ENCODE measurements at places on chromosomes 3 and 15.
A peak's percentile ranks its signal among the peaks of the same experiment; 100 is the strongest.

GRCh38 chr3:190676481-190676880 lies 162.6 kb downstream of the IL1RAP start:
- no peak for DNase-seq

- no peak for DNase-seq
Measured at GRCh38 chr3:141926929-141927328, 50.5 kb downstream of the ATP1B3 start.

DNA sequence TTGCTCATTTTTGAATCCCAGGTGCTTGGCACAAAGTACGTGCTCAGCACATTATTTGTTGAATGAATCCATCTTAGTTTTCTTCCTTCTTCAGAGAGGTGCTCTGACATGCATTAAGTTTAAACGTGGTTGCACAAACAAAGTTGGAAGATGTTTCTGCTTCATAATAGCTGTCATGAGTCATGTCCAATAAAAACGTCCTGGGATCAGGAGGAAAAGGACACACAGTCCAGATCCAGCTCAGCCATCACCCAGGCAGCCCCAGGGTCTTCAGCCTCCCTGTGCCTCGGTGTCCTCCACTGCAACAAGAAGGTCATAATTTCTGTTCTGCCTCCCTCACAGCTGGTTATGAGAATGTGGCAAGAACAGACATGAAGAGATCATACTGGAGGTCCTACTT lies 55.4 kb downstream of the CCNL1 start:
- DNase-seq, result no peak

DNA sequence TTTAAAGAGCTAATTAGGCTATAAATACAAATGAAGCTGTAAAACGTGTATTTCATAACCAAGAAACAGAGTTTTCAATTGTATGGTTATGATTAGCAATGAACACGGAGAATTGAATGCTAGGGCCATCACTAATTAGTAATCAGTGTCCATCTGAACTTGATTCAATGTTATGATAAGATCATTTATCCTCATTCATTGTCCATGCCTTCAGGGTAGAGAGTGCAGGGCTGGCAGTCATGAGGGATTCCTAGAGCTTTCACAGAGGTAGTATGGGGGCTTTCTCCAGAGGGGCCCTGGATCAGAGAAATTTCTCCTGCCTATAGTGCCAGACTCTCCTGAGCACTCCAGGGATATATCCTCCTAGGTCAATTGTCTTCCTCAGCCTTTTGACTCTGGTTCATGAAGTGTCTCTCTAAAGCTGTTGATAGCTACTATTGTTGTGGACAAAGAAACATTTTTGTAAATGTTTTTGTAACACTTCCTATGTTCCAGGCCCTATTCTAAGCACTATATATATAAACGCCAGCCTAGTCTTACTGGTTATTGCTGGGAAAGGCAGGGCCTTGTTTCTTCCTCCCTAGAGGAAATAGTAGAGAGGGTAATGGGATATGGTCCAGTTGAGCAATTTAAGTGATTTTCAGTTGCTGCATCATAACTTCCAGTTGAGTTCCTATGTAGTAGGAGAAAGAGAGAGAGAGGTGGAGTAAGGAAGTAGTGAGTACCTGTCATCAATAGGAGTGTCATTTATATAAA lies 249.0 kb downstream of the NFKBIZ start:
- DNase-seq, result no peak

- DNase-seq, result no peak
Measured at GRCh38 chr3:139454346-139454745, 22.0 kb downstream of the RBP2 start.

DNA sequence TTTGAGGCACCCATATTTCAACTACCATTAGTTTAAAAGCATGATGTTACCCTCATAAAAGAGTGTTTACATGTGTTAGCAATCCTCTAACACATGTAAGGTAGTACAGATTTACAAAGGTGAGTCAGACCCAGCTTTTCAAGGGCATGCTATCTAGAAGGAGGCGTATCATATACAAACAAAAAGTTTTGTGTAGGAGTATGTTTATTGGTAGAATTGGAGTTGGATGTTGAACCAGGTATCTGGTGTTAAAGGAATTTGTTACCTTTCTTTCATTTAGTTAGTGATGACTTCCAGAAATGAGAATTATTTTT lies 2.4 kb downstream of the HACD3 start:
- DNase-seq, result no peak

- DNase-seq, result no peak
Measured at GRCh38 chr3:64748244-64748904, 60.6 kb upstream of the ADAMTS9 start.

GRCh38 chr15:73568564-73569280 lies 64.5 kb downstream of the NPTN start:
- DNase-seq, result no peak

GRCh38 chr15:36400936-36401585 lies 178.4 kb upstream of the CDIN1 start:
- DNase-seq, result no peak

DNA sequence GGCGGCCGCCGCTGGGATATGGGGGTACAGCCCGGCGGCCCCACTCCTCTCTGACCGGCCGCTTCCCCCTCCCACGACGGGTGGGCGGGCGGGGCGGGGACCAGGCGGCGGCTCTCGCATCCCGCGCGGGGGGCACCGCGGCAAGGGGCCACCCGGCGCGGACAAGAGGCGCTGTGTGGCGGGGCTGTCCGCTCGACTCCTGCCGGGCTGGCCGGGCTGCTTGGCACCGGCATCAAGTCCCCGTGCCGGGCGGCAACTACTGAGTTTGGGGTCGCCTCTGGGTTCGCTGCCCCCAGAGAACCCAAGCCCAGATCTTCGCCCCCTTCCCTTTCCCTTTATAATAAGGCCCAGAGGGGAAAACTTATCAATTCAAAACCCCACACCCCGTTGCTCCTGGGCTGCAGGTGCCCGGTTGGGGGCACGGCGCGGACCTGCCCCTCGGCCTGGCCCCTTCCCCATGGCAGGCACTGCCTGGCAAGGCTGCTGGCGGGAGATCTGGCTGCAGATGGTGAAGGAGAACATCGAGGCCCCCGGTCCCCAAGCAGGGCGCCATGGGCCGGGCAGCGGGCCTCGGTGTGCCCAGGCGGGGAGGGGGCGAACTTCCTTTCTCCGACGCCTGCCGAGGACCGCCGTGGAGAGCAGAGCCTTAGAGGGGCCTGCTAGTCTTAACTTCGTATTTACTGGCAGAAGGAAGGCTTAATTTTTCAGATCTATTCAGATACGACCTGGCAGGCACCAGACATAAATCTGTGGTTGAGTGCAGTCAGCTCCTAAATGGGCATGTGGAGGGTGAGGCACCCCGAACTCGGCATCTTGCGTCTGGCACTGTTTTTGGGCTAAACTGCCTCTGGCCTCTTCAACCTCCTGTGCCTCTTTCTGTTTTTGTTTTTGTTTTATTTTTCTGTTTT lies 911 bp downstream of the APBA2 start:
- no peak for DNase-seq

- no peak for DNase-seq
Measured at GRCh38 chr15:64155802-64156651, 4.5 kb downstream of the SNX22 start.

GRCh38 chr3:107925851-107926250 lies 165.0 kb downstream of the CD47 start:
- no peak for DNase-seq

DNA sequence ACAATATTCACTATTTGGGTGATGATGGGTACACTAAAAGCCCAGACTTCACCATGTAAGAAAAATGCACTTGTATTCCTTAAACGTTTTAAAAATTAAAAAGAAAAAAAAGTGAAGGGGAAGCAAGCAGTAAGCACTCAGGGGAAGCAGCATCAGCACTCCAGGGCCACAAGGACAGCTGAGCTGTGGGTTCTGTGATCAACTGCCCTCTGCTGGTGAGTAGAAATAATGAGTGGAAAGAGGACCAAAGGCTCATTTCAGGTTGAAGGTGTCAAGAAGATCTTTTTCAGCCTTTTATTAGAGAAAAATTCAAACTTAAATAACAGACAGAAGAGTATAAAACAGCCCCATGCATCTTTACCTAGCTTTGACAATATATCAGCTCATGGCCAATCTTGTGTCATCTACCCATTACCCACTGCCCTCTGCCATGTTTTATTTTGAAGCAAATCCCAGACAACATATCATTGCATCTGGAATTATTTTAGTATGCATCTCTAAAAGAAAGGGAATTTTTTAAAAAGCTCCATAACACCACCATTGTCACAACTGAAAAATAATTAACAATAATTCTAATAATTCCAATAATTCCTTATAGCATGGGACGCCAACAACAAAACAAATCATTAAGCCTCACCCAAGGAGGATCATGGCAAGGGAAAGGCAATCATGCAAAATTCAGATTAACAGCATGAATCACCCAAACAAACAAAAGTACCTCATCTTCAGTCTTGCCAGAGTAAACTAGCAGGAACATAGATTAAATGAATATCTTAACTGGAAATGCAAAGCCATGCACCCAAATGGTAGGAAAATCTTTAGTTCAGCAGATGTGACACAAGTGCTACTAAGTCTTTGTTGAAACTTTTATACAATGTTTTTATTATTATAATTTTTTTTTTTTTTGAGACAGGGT lies 42.5 kb downstream of the TAMM41 start:
- peak; percentile 19 for DNase-seq

DNA sequence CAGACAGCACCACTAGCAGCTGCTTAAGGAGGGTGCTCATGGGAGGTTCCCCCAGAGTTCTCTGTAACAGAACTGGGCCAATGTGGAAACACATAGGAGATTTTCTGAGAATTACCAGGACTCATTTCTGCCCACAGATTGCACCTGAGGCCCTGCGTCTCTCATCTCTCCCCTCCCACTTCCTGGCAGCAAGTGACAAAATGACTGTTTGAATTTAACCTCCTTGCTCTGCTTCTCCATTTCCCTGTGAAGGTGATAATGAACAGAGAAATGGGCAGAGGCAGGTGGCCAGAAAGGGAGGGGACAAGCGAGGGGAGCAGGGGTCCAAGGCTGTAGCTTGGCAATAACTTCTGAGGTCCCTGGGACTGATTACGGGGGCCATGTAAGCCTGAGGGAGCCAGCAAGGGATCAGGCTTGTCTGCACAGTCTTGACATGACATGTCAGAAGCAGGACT lies 8.0 kb downstream of the EPHB1 start:
- DNase-seq, result no peak

DNA sequence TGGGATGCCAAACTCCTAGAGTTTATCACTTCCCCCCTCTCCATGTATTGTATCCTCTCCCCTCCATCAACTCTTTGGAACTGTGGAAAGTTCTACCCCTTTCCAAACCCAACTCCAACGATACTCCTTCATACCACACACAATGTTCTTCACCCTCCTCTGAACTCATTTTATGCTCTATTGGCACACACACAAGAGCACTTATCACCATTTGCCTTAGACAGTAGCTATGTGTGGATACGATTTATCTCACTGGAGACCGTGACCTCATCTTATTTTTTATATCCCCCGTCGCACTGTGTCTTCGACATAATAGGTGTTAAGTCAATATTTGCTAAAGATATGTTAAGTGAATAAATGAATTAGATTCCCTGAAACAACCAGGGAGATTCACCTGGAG lies 316.5 kb upstream of the PROK2 start:
- no peak for DNase-seq

DNA sequence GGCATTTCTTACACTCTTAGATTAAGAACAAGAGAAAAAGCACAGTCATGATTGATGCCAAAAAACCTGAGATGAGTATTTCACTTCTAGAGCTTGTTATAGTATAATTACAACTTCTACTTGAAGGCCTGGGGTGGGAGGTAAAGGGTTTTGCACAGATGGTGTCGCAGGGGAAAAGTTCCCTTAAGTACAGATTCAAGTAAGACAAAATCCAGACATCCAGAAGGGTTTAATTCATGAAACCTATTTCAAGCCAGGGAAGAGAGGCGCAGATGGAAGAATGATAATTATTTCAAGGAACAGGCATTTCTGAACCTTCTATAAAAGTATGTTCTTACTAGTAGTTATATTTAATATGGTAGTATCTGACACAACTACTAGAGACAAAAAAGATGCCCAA lies 70.6 kb downstream of the TM4SF4 start:
- no peak for DNase-seq

DNA sequence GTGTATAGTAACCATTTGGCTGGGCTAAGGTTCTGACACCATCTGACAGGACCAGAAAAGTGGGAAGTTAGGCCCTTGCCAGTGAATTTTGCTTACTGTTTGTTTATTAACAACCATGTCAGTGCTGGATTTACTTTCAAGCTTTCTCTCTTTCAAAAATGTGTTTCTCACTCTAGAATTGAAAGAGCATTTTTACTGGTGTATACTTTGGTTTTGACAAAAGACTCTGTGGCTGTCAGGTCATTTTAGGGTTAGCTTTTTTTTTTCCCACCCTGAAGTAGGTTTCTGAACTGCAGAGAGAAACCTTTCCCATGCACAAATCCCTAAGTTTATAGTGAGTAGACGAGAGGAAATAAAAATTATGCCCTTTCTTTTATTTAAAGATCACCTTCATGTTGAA lies 230.0 kb upstream of the TBC1D5 start:
- no peak for DNase-seq

- peak; percentile 67 for DNase-seq
Measured at GRCh38 chr3:189132231-189132671, 39.5 kb upstream of the TPRG1 start.

DNA sequence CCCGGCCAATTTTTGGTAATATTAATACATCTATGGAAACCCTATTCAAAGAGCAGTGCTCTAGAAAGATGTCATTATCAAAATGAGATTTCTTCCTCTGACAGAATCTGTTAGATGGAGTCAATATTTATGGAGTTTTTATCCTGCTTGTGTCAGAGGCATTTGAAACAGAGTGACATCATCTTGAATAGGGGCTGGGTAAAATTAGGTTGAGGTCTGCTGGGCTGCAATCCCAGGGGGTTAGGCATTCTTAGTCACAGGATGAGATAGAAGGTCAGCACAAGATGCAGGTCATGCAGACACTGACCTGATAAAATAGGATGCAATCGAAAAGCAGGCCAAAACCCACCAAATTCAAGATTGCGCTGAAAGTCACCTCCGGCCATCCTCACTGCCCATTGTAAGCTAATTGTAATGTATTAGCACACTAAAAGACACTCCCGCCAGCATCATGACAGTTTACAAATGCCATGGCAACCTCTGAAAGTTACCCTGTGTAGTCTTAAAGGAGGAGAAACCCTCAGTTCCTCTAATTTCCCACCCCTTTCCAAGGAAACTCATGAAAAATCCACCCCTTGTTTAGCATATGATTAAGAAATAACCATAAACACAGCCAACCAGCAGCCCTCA lies 27.3 kb upstream of the CCDC50 start:
- DNase-seq, result no peak

GRCh38 chr3:10470120-10471053 lies 35.0 kb downstream of the ATP2B2 start:
- no peak for DNase-seq

- no peak for DNase-seq
Measured at GRCh38 chr3:99696497-99696896, 58.1 kb downstream of the COL8A1 start.

DNA sequence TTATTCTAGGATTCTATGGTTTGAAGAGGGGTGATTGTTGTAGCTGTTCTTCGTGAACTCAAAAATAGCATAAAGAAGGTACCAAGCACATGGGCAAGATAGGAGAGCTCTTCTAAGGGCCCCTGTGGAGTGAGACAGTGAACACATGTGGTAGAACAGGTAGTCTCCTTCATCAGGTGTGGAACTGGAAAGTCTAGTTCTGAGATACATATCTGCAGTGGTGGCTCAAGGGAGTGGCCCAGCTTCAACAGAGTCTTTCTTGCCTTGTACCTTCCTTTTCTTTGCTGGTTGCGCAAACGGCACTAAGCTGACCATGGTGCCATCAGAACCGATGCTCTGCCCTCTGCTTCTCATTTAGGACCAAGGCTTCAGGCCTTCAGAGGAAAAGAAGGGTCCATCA lies 65.2 kb downstream of the CERS3 start:
- DNase-seq, result no peak

Measured in stromal cell of bone marrow (primary cell).